Renal cortex interstitium (tissue), 15 donors: ENCODE measurements at places on chromosomes 1 and 21. TPM values are rescaled to one million over a fixed set of nuclear protein-coding genes. Genes with fewer than 3 reads are reported as not detected.
A peak's percentile ranks its signal among the peaks of the same experiment; 100 is the strongest.

DNA sequence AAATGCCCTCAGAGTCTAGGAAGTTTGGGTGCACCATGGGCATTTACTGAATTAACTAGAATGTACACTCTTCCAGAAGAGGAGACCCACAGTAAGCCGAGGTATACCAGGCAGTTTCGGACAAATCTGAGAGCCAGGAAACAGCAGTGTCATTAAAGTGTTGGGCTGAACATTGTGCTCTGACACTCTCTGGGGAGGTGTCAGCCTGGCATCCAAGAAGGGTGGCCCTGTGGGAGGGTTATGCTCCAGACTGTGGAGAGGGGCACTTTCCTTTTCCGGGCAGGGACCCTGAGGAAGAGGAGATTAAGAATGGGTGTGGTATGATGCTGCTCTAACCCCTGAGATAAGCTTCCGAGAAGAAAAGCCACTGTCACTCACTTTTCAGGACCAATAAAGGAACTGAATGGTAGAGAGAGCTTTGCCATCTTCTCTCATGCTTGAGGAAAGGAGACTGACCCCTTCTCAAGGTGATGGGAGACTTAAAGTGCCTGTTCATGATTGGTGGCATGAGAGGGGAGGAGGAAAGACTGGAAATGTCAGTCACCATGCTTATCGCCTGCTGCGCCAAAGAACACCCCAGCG lies 98.2 kb downstream of the UCK2 start:
- DNase-seq, result no peak

Gene CYP4Z1
- polyA plus RNA-seq, result 0.17 TPM

DNA sequence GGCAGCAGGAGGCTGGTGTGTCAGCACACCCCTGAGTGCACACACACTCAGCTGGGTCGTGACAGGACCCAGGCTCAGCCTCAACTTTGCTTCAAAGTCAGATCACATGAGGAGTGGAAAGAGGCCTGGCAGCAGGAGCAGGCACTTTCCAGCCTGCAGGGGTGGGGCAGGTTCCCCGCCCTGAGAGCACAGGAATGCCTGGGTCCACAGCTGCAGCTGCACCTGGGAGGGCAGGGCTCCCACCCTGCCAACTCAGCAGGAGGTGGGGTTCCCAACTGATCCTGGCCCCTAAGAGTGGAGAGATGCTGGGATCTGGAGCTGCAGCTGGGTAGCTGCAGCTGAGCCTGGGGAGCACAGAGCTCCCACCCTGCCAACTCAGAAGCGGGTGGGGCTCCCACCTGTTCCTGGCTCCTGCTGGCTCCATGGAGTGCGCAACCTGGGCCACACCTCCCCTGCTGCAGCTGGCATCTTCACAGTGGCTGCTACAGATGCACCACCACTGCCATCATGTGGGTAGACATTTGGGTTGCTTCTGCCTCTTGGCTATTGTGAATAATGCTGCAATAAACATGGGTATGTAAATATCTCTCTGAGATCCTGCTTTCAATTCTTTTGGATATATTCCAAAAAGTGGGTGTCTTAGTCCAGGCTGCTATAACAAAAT lies 415.4 kb downstream of the TTLL7 start:
- no peak for DNase-seq

Gene MFAP2
- 226 TPM for polyA plus RNA-seq

Gene MMEL1
- 1.9 TPM for polyA plus RNA-seq

GRCh38 chr1:19682257-19682656 lies 17.6 kb downstream of the HTR6 start:
- DNase-seq, result no peak

Gene GIPC2
- polyA plus RNA-seq, result 15.8 TPM

GRCh38 chr1:46158312-46159281 lies 16.3 kb upstream of the TSPAN1 start:
- no peak for DNase-seq

GRCh38 chr1:192660613-192661012 lies 24.7 kb downstream of the RGS13 start:
- DNase-seq, result no peak

DNA sequence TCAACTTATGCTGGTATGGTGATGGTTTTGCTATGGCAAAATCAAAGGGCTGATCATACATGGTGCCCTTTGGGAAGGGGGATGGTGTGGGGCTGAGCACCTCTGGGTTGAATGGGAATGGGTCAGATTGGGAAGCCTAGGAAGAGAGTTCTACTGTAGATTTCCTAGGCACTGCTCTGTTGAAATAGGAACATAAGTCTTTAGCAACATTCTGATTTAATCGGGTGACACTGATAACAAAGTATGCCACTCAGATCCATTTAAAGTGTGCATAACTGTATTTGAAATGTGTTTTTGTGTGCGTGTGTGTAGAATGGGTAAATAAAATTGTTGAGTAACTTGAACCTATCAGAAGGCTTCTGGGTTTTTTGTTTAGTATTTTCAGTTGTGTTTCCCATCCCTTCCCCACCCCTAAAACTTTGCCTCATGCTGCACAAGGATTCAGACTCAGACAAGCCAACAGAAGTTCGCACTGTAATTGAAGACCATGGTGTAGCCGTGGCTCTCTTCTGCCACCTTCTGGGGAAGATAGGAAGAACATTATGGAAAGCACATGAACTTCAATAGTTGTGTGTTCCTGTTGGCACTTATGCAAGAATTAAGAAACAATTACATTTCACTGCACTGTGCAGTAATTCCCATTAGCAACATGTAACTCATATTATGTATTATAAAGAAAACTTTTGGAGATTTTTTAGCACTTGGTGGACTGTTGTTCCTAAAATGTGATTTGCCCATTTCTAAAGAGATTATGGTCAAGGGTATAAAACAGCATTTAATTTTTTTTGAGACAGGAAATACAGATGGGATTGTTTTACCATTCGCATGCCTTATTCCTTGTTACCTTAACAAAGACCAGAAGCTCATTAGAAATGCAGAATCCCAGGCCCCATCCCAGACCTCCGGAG lies 10.9 kb upstream of the C4BPB start:
- peak; percentile 69 for DNase-seq

- no peak for DNase-seq
Observed at GRCh38 chr1:113320972-113321680, 69.2 kb upstream of the MAGI3 start.

Gene SHE
- 9.9 TPM for polyA plus RNA-seq

DNA sequence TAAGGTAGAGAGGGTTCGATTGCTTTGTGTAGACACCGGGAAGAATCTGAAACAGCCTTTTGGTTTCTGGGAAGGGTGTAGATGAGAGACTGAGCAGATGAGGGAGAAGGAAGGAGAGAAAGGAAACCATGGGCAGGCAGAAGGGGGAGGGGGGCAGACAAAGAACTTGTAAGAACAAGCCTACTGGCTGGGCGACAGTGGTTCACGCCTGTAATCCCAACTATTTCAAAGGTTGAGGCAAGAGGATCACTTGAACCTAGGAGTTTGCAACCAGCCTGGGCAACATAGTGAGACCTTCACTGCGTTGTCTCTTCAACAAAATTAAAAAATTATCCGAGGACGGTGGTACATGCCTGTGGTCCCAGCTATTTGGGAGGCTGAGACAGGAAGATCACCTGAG lies 106.2 kb downstream of the TM2D1 start:
- no peak for DNase-seq

Gene PGLYRP4
- not detected for polyA plus RNA-seq

Gene KPRP
- polyA plus RNA-seq, result not detected

Gene ASPM
- polyA plus RNA-seq, result 25.5 TPM

Gene DAB1
- polyA plus RNA-seq, result 8.4 TPM

DNA sequence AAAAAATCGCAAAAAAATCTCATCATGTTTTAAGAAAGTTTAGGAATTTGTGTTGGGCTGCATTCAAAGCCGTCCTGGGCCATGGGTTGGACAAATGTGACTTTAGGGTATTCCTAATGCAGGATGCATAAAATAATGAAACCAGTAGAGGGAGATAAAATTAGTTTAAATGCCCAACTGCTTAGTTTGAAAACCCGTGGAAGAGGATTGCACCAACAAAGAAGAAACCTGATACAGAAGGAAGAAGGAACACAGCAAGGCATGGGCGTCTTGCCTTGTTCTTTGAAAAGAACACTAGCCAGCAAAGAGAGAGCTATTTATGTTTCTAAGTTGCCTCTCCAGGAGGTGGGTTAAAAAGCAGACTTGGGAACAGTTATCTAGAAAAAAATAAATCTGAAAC lies 37.9 kb downstream of the WDR3 start:
- DNase-seq, result no peak

Gene BMP8A
- polyA plus RNA-seq, result 0.61 TPM

Gene BCAR3
- polyA plus RNA-seq, result 24.5 TPM

Gene HDGF
- 270 TPM for polyA plus RNA-seq

DNA sequence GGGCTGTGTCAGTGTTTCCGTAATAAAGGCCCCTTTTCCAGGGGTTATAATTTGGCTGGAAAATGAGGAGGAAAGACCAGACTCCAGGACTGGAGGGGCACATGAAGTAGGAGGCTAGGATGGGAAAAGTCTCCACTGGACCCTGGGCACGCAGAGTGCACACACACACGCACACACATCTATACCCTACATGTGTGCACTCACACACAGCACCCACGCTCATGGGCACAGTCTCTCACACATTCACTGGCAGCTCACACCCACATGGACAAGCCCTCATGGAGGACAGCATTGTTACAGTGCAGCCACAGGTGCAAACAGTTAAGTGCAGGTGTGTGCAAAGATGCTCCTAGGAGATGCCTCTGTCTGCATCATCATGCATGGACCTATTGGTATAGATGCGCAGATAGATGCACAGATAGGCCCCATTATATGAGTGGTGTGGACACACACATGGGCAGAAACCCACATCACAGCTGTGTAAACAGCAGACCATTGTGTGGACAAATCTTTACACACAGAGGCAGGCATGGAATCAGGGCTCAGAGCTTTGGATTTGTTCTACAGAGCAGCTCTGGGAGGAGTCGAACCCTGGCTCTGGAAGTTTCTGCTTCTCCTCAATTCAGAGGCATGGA lies 9.1 kb upstream of the RUNX3 start:
- no peak for DNase-seq

Gene KRTAP19-4
- polyA plus RNA-seq, result not detected

DNA sequence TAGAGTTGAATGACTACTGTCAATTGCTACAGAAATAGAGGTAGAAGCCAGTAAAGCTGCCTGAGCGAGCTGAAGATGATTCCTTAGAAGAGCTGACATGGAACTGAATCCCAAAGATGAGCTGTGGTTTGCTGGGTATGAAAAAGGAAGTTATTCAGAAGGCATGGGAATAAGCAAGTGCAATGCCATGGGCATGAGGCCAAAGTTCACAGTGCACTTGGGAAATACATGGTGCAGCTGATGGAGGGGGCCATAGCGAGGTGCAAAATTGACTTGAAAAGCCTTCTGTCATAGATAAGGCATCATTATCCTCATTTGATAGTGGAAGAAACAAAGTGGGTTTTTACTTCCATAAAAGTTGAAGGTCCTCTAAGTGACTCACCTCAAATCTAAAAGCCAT lies 88.6 kb downstream of the NEK7 start:
- DNase-seq, result no peak

GRCh38 chr1:197481101-197481500 lies 213.0 kb downstream of the CRB1 start:
- no peak for DNase-seq

DNA sequence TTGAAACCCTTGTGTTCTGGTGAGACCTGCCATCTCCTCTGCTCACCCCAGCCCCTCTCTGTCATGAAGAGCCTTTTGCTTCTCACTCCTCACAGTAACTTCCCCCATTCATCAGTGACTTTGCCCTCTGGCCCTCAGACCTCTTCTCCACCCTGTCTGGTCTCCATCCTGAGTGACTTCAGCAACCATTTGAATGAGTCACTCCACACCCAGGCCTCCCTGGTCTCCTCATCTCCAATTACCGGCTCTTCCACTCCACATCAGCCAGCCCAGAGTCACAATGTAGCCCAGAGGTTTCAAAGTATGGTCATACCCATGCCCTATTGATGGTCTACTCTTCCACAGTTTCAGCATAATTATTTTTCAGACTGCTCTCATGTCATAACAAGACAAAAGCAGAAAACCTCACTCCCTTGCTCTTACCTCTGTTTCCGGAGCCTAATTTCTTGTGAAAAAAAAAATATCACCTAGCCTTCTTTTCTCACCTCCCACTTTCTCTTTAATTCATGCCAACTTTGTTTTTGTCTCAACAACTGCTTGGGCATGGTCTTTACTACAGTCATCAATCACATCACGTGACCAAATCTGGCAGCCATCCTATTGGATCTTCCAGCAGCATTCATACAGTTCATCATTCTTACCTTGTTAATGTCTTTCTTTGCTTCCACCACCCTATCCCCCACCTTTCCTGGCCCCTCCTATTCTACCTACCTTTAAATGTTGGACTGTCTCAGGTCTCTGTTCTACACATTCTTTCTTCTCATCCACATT lies 35.6 kb upstream of the NEK7 start:
- no peak for DNase-seq

Gene CD84
- 1.2 TPM for polyA plus RNA-seq

GRCh38 chr21:38773099-38774061 lies 32.3 kb upstream of the ETS2 start:
- no peak for DNase-seq

Gene KTI12
- 5.1 TPM for polyA plus RNA-seq

Gene PTAFR
- polyA plus RNA-seq, result 2.6 TPM

GRCh38 chr1:168092566-168093355 lies 44.0 kb downstream of the GPR161 start:
- DNase-seq, result no peak

Gene RGS1
- 2.6 TPM for polyA plus RNA-seq

Gene LAMC1
- polyA plus RNA-seq, result 314 TPM

- no peak for DNase-seq
Observed at GRCh38 chr1:98330224-98330623, 331.3 kb upstream of the SNX7 start.

GRCh38 chr1:55724551-55725325 lies 509.6 kb upstream of the USP24 start:
- DNase-seq, result no peak

Gene RAB42
- 3.1 TPM for polyA plus RNA-seq

Gene AVPR1B
- 0.95 TPM for polyA plus RNA-seq

Gene CLCA1
- 0.03 TPM for polyA plus RNA-seq
